ENCODE measurements at places on chromosomes 16 and 17.

- no peak for DNase-seq
These were observed 136.6 kb upstream of the RPH3AL start for GRCh38 chr17:488993-489757.

- no peak for DNase-seq
These were observed 177.0 kb upstream of the IRX6 start for GRCh38 chr16:55146966-55147365.

DNA sequence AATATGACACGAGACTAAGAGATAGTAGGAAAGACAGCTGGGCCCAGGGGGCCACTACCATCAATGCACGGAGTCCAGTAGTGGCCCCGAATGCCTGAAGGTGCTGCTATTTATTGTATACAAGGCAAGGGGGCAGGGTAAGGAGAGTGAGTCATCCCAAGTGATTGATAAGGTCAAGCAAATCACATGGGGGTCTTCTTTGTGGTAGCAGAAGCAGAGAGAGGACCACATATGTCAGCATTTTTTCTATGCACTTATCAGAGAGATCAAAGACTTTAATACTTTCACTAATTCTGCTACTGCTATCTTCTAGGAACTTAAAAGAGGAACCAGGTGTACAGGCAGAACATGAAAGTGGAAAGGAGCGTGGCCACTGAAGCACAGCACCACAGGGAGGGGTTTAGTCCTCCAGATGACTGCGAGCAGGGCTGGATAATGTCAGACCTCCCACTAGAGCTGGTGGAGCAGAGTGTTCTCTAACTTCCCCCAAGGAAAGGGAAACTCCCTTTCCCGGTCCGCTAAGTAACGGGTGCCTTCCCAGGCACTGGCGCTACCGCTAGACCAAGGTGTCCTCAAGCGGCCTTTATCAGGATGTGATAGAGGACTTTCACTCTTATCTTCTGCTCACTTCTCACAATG lies 26.4 kb upstream of the ARL4D start:
- no peak for DNase-seq

GRCh38 chr17:34222722-34223497 lies 32.2 kb upstream of the CCL2 start:
- DNase-seq, result no peak

- DNase-seq, result no peak
These were observed 135.2 kb downstream of the SHISA9 start for GRCh38 chr16:13036600-13036999.

DNA sequence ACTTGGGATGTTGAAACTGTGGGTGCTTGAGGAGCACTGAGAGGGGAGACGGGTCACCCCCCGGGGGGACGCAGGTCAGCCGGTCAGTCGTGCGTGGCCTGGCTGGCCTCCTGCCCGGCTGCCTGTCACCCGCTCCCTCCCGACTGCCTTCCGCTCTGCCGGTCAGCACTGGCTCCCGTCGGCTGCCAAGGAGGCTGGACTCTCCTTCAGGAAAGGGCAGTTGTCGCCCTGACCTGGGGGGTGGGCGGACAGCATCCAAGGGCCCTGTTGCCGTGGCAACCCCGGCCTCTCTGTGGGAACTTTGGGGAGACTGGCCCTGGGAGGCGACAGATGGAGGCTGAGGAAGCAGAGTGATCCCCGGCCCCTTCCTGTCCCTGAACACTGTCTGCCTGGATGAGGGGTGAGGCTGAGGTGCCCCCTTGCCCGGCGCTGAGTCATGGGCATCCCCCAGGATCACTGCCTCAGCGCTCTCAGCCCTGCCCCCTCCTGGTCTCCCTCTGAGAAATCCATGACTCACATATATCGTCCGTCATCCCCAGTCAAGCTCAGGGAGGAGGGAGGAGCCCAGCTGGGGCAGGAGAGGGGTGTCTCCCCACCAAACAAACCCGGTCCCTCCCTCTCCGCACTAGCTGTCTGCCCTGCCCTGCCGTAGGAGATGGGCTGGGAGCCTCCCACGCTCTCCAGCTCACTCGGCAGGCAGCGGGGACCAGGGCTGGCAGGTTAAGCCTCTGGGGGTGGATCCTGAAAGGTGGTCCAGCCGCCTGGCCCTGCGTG lies at the start of gene ADGRG1:
Gene ADGRG1 (plus strand): TSS at position 623 of the 774 bp plus-strand sequence. CDS start 21,658 bp downstream, outside the sequence.
- DNase-seq, result no peak

DNA sequence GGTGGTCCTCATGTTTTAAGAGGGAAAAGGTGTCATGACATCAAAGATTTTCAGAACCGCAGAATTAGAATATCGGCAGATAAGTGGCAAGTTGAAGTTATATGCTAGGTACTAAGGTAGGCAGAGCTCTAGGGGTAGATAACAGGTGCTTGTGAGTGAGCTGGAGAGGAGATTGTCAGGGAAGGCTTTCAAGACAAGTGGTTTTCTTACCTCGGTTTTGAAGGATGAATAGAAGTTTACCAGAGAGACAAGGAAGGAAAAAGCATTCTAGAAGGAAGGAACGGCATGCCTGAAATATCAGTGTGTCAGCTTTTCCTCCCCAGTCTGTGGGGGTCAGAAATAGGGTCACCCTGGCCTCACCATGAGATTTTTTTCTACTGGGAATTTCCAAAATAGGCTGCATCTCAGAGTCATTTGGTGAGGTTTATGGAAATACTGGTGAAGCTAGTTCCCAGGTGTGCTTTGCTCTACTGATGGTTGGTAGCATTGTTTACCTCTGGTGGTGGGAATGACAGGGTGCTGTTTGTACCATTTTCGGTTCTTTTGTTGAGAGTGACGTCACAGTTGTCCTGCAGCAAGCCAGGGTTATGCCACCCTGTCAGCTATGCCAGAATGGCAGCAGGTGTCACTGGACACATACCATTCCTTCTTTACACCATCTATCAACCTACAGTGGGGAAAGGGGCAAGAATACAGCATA lies 112.5 kb downstream of the MSI2 start:
- DNase-seq, result no peak

DNA sequence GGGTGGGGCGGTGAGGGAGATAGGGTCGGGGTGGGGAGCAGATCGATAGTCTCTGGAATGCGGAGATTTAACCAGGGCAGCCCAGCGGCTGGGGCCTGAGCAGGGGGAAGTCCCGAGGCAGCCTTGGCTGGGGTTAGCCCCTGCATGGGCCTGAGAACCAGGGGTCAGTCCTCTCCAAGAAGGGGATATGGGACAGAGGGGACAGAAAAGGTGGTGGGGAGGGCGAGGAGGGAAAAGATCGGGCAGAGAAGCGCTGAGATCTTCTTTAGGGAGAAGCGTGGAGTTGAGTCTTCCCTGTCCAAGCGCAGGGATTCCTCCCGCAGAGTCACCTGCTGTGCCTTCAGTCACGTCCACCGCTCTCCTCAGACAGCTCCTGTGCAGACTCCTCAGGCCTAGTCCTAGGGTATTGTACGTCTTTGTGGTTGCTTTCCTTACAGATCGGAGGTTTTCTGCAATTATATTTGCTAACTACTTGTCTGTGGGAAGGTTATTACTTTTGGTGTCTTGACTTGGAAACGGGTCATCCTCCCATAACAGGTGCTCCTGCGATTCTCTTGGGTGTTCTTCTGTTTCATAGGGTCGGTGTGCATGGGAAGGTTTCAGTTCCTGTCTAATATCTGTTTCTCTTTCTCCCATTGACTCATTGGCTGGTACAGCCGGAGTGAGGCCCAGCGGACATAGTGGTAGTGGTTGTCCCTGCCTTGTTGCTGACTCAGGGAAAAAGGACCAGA lies 952 bp downstream of the CD300A start:
- DNase-seq, result no peak

- no peak for DNase-seq
These were observed 6.6 kb upstream of the RHOT2 start for GRCh38 chr16:661184-661821.

DNA sequence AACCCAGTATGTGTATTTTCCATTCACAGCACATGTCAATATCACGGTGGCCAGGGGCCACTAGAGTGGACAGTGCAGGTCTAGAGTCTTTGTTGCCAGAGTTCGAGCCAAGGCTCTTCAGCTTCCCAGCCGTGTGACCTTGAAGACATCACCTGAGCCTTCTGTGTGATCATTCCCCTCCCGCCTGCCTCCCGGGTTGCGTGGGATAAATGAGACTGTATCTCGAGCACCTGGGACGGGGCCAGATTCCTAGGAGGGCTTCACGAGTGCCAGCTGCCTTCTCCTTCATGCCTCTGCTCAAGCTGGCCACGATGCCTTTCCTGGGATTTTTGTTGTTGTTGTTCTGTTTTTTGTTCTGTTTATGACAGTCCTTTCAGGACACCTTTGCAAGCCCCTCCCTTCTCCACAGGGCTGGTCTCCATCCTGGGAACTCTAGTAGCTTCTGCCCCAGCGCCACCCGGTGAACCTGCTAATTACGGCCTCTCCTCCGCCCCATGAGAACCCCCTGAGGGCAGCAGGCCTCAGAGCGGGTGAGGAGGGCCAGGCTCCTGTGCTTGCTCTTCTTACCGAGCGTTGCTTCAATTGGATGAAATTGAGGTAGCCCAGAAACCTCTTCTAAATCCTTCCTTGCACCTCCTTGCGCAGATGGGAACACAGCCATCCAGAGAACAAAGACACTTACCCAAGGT lies 3.9 kb downstream of the SPNS2 start:
- no peak for DNase-seq

DNA sequence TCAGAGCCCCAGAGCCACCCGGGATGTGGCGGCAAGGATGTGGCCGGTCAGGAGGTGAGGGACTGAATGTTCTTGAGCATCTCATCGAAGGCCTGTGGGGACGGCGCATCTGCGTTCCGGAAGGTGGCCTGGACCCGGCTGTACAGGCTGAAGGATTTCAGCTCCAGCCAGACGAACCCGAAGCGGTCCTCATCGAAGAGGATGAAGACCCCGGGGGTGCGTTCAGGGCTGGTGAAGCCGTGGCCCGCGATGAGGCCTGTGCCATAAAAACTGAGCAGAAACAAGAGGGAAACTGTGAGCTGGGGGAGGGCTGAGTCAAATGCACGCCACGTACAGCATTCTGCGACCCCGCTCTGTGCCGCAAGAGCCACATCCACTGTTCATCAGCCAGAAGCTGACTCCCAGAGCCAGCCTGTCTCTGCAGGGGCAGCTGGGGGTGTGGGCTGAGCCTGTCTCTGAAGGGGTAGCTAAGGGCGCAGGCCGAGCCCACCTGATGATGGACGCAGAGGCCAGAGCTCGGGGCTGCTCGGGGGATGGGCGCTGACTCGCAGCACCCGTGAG lies 14.1 kb upstream of the C16orf95 start:
- DNase-seq, result no peak

DNA sequence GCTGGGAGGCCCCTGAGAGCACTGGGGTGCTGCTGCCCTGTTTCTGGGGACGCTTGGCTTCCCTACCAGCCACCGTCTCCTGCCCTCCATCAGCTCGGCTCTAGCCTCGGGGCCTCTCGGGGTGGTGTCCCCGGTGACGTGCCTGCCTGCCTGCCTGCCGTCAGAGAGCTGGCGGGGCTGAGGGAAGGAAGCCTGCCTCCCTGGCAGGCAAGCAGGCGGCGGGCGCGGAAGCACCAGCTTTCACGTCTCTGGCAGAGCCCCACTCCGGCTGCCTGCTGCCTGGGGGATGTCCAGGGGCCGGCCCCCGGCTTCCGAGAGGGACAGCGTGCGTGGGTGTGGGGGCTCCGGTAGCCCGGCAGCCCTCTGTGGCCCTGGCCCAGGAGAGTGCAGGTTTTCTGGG lies 9.3 kb downstream of the CENPX start:
- DNase-seq, result no peak

- no peak for DNase-seq
These were observed 70.3 kb downstream of the CMC2 start for GRCh38 chr16:80936410-80936809.
